Left lobe of liver (tissue), 2 donors: ENCODE measurements at places on chromosomes 6 and 20. TPM values are rescaled to one million over a fixed set of nuclear protein-coding genes. Genes with fewer than 3 reads are reported as not detected.

Gene PNPLA1
- not detected for total RNA-seq

DNA sequence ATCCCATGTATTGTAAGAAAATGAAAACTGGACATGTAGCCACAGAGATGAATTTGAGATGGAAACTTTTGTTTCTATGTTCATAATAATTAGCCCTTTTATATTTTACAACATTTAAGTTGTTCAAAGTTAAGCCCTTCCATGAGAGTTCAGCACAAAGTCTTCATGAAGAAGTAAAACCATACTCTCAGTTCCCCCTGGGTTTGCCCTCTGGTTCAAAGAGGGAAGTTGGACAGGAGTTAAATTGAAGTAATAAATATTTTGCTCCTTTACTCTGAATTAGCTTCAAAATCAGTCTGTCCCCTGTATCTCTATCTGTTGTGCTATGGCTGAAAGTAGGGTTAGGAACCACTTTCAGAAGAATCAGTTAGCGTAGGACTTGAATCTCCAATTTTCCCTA, 31.1 kb downstream of the PHACTR2 start:
- DNase-seq, result no peak

- no peak for DNase-seq
These were observed 52.9 kb downstream of the RNASET2 start for GRCh38 chr6:166903500-166903899.

GRCh38 chr6:147156799-147157382, 47.3 kb upstream of the STXBP5 start:
- no peak for DNase-seq

DNA sequence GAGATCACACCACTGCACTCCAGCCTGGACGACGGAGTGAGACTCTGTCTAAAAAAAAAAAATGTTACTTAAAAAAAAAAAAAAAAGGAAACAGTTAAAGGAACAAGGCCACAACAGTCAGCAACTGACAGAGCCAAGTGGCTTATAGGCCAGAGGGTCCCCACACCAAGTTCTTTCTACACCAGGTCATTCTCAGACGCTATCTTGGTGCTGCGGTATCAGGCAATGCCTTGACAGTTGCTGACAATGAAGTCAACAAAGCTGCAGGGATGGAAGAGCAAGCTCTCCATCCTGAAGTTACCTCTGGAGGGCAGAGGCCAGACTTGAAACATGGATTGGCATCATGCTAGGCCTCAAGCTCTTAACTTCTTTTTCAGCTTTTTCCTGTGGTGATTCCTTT, 31.9 kb downstream of the COMMD7 start:
- no peak for DNase-seq
